Thymus (tissue), 14 donors: ENCODE measurements at places on chromosomes 12 and 14.

DNA sequence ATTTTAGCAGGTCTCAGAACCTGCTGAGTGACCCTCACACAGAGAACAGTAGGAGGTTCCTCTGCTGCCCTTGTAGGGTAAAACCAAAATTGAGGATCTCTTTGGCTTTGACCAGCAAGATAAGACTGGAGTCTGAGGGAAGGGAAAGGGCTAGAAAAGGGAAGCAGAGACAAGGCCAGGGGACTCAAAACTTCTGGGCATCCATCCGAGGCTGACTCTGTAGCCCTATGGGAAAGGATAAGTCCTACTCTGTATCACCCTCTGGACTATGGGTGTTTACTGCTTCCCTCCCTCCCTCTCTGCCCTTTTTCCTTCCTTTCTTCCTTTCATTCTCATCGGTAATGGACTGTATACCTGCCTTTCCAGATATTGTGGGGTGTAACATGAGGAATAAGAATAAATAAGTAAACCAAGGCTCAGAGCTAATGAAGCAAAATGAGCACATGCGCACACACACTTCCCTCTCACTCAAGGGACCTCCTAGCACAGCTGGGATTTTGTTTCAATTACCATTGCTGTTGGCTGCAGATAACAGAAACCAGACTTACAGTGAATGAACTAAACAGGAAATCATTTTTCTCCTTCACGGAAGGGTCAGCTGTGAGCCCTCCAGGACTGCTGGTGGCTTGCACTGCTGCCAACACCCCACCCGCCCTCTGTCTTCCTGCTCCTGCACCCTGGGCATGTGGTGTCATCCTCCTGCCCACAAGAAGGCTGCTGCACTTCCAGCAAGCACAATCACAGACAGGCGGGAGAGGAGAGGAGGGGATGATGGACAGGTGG is 404.4 kb upstream of the CCDC196 start:
- DNase-seq, result no peak

DNA sequence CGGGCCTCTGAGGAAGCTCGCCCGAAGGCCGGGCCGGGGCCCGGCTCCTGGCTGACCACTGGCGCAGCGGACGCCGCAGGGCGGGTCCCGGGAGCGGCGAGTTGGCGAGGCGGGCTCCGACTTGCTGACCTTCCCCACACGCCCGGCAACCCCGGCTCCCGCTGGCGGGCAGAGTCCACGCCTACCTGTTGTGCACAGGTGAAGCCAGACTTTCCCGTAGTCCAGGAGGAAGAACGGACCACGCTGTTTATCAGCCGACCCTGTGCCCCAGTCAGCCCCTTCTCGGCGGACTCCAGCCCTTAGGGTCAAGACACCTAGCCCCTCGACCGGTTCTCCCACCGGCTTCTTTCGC is 407 bp downstream of the HEATR5A start:
- no peak for DNase-seq

DNA sequence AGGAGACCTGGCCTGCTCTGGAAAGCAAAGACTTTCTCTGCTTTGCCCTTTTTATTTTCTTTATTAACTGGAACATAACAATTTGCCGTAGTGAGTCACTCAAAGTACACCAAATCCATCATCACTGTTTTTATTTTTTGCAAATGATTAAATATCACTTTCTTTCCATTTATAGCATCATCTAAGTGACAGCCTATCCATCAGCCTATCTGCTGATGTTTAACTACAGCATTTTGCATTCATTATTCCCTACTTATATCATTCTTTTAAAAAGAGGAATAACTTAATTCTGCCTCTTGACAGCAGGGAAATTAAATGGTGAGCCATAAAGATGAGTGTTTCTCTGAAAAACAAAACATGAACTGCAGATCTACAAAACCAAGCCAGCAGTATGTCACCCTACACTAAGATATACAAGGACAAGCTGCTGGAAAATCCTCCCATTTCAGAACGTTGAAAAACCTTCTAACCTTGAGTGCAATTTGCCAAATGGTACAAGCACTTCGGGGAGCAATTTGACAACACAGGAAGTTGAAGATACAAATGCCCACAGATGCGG is 821.3 kb upstream of the TMEM132C start:
- DNase-seq, result no peak

DNA sequence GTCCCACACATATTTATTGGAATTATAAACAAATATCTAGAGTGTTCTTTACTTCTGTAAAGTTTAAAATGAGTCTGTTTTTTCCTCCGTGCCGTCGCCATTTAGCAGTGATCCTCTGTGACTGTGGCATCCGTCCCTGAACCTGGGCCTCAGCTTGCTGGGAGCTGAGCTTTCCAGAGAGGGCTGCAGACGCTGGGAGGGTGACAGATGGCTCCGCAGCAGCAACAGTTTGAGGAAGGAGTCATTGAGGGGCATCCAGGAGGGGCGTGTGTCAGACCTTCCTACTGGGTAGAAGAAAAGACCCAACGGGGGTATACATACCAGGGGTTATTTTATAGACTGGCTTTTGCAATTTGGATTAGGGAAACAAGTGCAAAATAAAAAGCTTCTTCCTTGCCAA is 47.9 kb downstream of the NEUROD4 start:
- no peak for DNase-seq

DNA sequence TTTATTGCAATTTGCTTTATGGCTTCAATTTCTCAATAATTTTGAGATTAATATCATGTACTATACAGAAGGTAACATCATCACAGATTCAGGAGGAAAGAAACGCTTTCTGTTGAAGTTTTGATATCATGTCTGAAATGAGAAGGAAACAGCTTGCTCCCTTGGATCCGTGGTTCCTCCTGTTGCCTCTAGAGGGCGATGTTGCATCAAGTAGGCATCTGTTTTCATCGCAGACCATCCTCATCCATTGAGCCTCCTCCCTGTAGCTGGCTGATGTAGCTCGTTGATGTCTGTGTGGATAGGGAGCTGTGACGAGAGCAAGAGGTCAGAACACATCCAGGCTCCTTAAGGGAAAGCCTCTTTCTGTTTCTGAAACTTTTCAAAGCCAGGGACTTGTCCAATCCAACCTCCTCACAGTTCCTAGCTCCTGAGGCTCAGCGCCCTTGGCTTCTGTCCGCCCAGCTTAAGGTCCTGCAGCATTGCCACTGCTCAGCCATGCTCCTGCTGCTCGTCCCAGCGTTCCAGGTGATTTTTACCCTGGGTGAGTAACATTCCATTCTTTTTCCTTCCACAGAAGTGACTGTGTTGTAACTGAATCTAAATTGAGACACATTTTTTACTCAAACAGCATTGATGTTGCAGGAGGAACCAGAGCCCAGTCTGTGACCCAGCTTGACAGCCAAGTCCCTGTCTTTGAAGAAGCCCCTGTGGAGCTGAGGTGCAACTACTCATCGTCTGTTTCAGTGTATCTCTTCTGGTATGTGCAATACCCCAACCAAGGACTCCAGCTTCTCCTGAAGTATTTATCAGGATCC is 304.8 kb upstream of the OR4E1 start:
- peak; percentile 88 for DNase-seq

GRCh38 chr14:80977221-80977620 is 21.8 kb downstream of the TSHR start:
- no peak for DNase-seq

GRCh38 chr14:96103560-96104460 is 64.6 kb downstream of the C14orf132 start:
- no peak for DNase-seq

DNA sequence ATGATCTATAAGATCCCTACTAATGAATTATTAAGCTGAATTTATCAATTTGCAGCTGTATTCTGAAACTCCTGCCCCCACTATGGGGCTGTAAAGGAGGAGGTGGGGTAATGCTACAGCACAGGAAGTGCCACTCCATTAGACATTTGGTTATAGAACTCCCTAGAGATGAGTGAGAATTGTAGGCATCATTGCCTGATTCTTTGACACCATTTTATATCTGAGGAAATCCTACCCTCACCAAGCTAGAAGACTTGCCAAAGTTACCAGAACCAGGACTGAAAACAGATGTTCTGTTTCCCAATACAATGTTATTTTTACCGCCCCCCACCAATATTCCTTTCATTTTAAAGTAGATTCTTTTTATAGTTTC is 182.4 kb downstream of the EGLN3 start:
- no peak for DNase-seq

DNA sequence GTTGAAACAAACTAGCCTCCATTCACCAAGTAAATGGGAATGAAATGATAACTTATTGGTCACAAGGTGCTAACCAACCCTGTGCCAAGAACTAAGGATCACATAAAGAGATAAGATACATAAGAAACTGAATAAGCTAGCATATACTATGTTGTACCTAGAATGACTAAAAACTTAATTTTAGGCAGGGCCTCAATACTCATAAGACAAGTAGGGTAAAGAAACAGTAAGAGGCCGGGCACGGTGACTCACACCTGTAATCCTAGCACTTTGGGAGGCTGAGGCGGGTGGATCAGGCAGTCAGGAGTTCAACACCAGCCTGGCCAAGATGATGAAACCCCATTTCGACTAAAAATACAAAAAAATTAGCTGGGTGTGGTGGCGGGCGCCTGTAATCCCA is 17.7 kb downstream of the GDF11 start:
- DNase-seq, result no peak

GRCh38 chr14:71320734-71321573 is 413.7 kb downstream of the PCNX1 start:
- peak; percentile 44 for DNase-seq

- no peak for DNase-seq
Measured at GRCh38 chr12:88579161-88579517, 1.1 kb downstream of the KITLG start.

- no peak for DNase-seq
Measured at GRCh38 chr12:109678719-109679118, 34.9 kb upstream of the FAM222A start.

GRCh38 chr14:49930720-49931119 is 37.8 kb downstream of the ARF6 start:
- DNase-seq, result no peak

GRCh38 chr14:72663956-72664650 is 229.8 kb downstream of the DPF3 start:
- no peak for DNase-seq

- no peak for DNase-seq
Measured at GRCh38 chr14:33127531-33127930, 188.9 kb downstream of the NPAS3 start.

- DNase-seq, result no peak
Measured at GRCh38 chr12:132248453-132249167, 80.8 kb downstream of the GALNT9 start.

DNA sequence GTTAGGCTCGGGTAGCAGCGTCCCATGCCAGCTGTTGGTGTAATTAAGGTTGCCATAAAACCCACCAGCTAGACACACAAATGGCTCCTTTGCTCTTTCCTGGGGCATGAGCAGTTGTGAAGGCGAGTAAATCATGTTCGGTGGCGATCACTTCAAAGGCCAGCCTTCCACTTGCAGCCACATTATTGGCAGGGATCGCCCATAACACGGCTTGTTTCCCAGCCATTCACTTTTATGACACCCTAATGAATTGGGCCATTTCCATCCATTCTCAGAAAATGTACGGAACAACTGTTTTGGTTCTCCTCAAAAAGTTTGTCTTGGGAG is 63.4 kb downstream of the BEGAIN start:
- DNase-seq, result no peak

- DNase-seq, result no peak
Measured at GRCh38 chr12:52667509-52667908, 12.7 kb downstream of the KRT1 start.

DNA sequence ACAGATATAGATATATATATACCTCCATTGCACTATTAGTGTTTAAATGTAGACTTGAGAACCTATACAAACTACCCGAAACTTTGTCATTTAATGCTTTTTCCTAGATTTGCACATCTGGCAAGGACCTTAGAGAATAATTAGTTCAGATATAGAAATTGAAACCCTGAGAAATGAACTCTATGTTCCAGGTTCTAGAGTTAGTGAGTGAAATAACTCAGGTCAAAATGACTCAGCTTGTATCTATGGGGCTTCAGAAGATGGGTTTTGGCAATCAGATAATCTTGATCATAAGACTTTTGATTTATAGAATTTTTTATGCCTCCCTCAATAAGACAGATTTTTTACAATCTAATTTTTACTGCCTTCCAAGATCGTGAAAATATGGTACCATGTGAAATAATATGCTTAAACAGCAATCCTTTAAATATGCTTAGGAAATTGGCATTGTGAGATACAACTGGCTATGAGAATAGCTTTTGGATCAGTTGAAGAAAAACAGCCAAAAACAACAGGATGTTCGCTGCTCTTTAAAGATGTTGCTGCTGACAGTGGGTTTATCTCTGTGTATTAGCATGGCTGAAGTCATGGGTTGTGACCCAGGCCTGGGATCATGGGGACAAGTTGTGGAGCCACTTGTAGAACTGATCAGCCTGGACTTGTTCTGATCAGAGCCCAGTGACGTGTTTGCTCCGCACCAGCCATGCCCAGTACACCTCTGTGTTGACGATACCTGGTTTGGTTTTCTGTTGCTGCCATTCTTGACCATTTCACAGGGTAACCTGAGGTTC is 63.6 kb downstream of the TTLL5 start:
- no peak for DNase-seq

DNA sequence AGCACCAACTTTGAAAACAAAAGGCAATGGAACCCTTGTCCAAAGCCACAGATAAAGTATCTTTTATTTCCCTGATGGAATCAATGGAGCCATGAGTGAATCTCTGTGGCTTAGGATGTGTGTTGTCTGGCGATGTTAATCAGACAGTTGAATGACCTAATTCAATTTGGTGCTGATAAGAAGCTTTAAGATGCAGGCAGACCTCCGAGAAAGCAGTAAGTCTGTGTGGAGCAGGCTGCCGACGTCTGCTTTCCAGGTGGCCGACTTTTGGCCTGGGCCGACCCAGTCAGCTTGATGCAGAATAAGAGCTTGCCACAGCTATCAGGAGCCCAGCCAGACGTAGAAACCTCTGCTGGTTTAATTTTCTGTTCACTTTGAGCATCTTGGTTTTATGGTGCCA is 21.1 kb upstream of the TMEM132C start:
- no peak for DNase-seq

GRCh38 chr14:92986254-92987147 is 63.6 kb downstream of the CHGA start:
- DNase-seq, result no peak

DNA sequence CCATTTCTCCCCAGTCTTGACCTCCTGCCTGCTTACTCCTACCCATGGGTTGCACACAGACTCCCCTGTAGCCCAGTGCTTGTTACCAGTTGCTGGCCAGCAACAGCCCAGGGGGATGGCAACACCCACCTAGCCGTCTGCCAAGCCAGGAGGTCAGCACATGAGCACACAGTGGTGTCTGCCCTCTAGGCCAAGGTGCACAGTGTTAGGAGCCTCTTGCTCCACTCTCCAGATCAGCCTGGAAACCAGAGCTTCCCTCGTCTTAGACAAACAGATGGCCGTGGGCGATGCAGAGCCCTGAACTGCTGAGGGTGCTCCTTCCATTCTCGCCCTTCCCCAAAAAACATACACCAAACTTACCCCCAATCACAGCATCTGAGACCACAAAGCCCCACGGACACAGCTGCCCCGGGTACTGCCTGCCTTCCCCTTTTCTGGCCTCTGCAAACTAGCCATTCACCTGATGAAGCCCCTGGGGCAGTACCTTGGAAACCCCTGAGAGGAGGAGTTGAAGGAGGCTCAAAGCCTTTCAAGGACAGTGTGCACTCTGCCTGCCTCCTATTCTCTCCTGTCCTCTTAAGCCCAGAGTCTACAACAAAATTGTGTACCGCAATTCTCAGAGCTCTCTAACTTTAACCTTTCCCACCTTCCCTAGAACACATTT is 1.0 kb upstream of the GPD1 start:
- no peak for DNase-seq

- DNase-seq, result no peak
Measured at GRCh38 chr14:51738754-51739153, 87.0 kb downstream of the FRMD6 start.
